ENCODE measurements at places on chromosomes 3 and 15.

- no peak for DNase-seq
Measured at GRCh38 chr3:123137001-123137400, 64.7 kb upstream of the SEC22A start.

DNA sequence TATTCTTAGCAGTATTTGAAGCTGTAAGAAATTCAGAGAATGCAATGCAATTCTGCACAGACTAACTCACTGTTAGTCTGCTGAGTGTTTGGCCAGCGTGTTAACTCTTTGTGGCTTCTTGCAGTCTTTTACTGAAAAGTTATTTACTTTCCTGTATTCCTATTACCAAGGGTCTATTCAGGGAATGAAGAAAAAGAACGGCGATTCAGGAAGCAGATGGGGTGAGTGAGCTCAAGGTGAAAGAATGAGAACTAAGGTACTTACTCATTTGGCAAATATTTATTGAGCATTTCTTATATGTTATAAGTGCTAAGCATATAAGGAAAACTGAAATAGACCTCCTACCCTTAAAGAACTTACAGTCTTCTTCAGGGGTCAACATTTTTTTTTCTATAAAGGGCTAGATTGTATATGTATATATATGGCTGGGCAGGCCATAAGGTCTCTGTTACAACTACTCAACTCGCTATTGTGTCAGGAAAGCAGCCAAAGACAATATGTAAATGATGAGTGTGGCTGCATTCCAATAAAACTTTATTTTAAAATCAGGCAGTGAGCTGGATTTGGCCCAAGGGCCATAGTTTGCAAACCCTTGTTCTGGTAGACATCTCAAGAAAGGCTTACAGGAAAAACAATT lies 271.9 kb upstream of the GADL1 start:
- peak; percentile 89 for DNase-seq

GRCh38 chr3:178739720-178740119 lies 203.5 kb downstream of the KCNMB2 start:
- no peak for DNase-seq

GRCh38 chr3:100184948-100185570 lies 70.8 kb upstream of the FILIP1L start:
- DNase-seq = peak; percentile 30

GRCh38 chr3:159191447-159191846 lies 389.6 kb downstream of the MFSD1 start:
- DNase-seq = peak; percentile 34

GRCh38 chr3:32713181-32713580 lies 28.2 kb downstream of the CNOT10 start:
- DNase-seq = no peak

GRCh38 chr3:52352566-52352965 lies 36.4 kb downstream of the DNAH1 start:
- no peak for DNase-seq
